Activated CD4-positive, CD25-positive, alpha-beta regulatory T cell (primary cell): ENCODE measurements at places on chromosomes 4 and X.

DNA sequence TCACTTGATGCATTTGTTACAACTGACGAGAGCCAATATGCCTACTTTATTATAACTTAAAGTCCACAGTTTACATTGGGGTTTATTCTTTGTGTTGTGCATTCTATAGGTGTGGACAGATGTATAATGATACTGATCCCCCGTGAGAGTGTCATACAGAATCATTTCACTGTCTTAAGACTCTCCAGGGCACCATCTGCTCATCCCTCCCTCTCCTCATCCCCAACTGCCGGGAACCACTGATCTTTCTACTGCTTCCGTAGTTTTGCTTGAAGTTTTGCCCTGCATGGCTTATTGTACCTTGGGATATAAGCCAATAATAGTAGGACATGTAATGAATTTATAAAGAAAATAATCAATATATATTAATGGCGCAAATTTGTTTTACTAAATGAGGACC is 137.8 kb upstream of the MSX1 start:
- no peak for DNase-seq

GRCh38 chrX:129653971-129654651 is 645 bp downstream of the APLN start:
- DNase-seq, result no peak

- DNase-seq, result no peak
Measured at GRCh38 chrX:143934542-143934941, 50.7 kb downstream of the UBE2NL start.

DNA sequence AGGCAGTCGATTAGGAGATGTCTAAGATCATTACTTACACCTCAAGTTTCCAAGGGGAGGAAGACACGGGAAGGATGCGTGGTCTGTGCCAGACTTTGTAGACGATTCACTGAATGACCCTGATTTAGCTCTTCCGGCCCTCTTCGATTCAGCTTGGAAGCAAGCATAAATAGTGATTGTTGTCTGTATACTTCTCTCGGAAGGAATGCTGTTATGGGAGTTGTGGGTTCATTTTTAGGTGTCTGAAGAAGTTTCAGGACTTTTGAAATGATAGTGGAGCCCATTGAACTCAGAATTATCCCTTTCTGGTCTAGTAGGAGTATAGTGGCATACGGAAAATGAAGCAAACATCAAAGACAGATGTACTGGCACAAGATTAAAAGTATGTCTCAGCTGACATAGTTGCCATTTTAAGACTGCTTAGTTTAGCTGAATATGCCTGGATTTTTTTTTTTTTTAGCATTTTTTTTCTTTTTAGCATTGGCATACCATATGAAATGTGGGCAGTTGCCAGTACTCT is 1.0 kb upstream of the ANKRD17 start:
- DNase-seq, result no peak

DNA sequence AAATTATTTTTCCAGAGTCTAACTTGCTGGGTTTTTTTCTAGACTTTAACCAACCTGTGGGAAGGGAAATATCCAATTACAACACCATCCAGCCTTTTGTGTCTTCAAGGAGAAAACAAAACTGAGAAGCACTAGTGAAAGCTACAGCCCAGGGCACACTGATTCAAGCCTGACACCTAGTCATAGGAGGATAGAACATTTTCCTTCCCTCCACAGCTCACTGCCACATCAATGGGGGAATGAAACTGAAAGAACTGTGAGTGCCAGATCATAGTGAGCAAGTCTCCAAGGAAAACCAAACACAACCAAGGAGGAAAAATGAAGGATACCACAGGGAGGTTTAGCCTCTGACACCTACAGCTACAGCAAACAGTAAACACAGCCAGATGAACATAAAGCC is 43.3 kb upstream of the MAGEA8 start:
- DNase-seq, result no peak

DNA sequence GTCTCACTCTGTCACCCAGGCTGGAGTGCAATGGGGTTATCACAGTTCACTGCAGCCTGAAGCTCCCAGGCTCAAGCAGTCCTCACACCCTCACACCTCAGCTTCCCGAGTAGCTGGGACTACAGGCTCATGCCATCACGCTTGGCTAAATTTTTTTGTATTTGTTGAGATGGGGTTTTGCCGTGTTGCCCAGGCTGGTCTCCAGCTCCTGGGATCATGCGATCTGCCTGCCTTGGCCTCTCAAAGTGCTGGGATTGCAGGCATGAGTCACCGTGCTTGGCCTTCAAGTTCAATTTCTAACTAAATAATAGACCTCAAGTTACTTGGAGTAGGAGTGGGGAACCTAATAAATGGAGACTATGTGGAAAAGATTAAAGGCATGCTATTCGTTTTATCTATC is 48.9 kb downstream of the MND1 start:
- no peak for DNase-seq

DNA sequence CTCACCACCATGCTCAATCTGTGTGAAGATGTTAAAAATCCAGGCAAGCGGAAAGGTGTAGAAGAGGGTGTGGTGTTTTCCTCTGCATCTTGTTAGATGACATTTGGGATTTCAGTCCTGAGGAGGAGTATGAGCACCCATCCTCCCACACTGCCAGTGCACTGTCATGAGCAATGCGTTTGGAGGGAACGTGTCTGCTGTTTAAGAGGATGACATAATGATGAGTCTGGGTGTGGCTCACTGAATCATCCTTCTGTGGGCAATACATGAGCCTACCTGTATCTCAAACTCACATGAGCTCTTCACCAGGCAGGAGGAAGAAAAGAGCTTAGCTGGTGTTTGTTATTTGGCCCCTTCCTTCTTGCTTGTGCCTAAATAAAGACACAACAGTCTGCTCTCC is 67.9 kb upstream of the ARX start:
- DNase-seq, result no peak

DNA sequence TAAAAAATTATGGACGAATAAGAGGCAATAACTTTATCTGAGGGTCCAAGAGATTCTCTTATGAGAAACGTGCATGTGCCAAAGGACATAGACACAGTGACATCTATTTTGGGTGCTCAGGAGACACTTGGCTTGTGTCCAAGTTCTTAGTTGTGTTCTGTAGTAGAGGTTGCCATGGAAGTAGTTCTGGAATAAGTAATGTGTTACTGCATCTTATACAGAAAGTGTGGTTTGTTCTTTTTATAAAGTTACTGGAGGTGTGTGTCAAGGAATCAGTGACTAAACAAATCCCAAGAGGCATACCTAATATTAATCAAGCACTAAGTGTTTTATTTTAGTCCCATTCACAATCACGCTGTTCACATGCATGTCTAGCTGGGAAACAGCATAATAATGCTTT is 305.7 kb downstream of the ARHGAP24 start:
- DNase-seq, result no peak

- DNase-seq, result no peak
Measured at GRCh38 chr4:180219080-180219479, 2024.1 kb upstream of the TENM3 start.

- DNase-seq, result no peak
Measured at GRCh38 chr4:182738283-182739047, 178.7 kb downstream of the DCTD start.

- DNase-seq, result no peak
Measured at GRCh38 chr4:43271946-43272345, 379.4 kb downstream of the GRXCR1 start.

GRCh38 chr4:84597450-84597849 is 14.5 kb downstream of the CDS1 start:
- DNase-seq, result no peak

DNA sequence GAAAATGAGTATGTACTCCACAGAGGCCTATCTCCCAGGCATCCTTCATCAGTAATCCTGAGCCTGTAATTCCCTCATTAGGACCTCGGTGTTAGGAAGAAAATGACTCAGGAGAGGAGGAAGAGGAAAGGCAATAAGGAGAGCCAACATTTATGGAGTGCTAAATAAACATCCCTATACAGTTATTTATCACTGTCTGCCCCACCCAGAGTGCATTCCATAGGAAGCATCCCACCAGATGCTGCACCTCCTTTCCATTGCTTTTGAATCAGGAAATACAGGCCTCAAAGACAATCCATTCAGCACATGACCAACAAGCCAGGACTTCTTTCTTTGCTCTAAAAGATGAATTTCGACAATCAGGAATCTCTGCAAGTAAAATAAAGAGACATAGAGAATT is 47.6 kb downstream of the USP38 start:
- DNase-seq, result no peak

GRCh38 chr4:8557151-8558076 is 22.8 kb upstream of the GPR78 start:
- DNase-seq, result no peak

DNA sequence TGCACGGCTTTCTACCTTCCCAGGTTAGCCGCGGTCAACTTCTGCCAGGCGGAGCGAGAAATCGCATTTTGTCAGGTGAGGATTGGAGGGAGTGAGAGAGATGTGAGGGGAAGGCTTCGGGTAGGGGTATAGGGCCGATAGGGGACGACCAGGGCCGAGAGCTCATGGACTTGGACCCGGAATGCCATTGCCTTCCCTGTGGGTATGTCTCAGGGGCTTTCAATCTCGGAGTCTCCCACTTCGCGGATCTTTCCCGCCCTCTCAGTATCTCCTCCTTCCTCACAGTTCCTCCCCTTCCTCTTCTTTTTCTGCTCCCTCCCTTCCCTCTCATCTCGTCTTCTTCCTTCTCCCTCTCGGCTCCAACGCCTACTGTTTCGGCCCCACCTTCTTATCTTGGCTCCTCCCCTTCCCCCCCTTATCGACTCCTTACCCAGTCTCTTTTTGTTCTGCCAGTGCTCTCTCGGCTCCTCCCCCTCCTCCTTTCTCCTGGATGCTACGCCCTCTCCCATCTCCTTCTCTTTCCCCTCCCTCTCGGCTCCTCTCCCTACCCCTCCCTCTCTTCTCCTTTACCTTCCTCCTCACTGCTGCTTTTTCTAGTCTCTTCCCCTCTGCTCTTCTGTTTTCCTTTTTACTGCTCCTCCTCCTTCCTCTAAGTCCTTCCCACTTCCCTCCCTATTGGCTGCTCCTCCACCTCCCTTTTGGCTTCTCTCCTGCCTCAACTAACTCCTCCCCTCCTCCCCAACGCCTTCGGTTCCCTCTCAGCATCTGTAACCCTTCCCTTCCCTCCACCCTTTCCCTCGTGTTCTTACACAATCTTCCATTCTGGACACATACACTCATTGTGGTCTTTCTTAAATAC is 29.4 kb upstream of the RBMX start:
- peak; percentile 1 for DNase-seq

GRCh38 chr4:81921751-81922159 is 450.0 kb upstream of the RASGEF1B start:
- DNase-seq, result no peak

DNA sequence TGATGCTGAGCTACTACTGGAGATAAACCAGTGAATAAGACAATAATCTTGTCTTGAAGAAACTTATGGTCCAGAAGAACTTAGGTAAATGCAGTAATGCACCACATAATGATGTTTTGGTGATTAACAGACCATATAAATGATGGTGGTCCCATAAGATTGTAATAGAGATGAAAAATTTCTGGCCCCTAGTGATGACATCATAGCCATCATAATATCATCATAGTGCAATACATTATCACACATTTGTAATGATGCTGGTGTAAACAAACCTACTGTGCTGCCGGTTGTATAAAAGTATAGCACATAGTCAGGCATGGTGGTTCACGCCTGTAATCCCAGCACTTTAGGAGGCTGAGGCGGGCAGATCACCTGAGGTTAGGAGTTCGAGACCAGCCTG is 846.8 kb downstream of the FSTL5 start:
- no peak for DNase-seq

DNA sequence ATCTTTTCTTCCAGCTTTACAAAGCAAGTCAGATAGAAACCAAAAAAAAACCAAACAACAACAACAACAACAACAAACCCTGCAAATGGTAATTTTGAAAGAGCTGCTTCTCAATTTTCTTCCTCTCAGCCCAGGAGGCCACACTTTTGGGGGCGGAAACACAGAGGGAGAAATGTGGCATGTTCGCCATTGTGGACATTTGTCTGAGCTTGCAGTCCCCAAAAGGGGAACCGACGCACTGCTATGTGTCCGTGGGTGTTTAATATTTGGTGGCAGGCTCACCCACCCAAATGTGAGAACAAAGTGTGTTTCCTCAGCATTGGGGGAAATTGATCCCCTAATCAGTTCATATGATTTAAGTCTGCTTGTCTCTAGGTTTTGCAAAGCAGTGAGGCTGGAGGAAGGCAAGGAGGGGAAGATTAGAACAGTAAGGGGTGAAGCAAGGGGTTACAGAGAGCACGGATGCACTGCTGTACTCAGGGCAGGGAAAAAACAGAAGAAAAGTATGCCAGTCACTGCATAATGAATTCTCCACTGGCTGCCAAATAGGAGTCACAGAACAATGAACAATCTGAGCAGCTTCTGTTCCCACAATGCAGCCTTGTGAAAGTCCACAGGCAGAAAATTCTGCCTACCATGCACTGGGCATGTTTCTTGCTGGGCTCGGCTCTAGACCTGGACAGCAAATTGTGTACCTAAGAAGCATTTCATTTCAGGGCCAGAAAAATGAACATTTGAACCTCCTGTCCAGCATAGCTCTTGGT is 74.7 kb upstream of the GPM6B start:
- no peak for DNase-seq

DNA sequence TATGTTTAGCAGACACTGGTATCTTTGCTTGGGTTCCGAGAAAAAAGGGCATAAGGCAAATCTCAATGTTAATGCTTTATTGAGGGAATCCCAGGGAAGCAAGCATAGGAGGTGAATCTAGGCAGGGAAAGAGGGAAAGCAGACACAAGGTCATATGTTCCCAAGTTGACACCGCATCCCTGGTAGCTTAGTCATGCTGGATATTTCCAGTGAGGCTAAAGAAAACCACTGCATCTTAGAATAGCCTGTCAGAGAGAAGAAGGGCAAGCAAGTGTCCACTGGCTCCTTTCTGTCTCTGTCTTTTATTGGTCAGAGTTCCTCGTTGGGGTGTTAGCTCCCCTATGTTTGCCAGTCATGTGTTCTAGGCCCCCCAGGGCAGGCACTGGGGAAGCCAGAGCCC is 104.7 kb downstream of the NKX6-1 start:
- no peak for DNase-seq

- no peak for DNase-seq
Measured at GRCh38 chrX:85244450-85245211, 840 bp downstream of the ZNF711 start.

DNA sequence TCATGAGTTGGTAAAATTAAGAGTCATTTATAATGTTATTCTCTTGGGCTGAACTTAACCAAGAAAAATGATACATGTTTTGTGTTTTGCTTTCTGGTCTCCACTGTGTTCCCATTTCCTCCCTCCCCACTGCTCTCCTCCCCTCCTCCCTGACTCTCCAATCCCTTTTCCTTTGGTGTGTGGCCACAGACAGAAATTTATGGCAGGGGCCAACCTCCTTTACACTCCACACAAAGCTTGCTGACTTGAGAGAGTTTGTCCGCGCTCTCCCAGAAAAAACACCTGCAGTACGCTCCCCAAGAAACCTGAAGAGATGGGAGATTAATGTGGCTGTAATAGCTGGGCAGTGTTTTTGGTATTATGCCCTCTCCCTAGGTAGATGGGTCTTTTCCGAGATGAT is 88.9 kb downstream of the ALPK1 start:
- DNase-seq, result no peak

DNA sequence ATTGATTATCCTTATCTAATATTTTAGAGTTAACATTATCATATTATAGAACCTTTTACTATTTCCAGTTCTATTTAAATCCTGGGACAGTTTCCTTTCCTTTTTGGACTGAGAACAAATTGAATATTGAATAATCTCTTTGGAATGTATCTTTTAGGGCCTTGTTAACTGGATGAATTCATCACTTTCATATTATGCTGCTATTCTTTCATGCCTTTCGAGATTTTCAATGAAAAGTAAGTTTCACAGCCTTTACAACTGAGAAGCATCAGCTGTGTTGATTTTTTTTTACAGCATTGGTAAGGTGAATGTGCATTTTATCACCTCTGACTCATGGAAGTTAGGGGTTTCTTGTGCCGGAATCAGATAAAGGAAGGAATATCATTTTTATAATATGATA is 39.6 kb downstream of the PDLIM5 start:
- no peak for DNase-seq
